ENCODE measurements at places on chromosomes 7 and 10. TPM values are rescaled to one million over a fixed set of nuclear protein-coding genes. Genes with fewer than 3 reads are reported as not detected.

DNAJC1 gene
- 15.6 TPM for total RNA-seq

GSAP gene
- 0.94 TPM for total RNA-seq

RBM33 gene
- 56.5 TPM for total RNA-seq

DNA sequence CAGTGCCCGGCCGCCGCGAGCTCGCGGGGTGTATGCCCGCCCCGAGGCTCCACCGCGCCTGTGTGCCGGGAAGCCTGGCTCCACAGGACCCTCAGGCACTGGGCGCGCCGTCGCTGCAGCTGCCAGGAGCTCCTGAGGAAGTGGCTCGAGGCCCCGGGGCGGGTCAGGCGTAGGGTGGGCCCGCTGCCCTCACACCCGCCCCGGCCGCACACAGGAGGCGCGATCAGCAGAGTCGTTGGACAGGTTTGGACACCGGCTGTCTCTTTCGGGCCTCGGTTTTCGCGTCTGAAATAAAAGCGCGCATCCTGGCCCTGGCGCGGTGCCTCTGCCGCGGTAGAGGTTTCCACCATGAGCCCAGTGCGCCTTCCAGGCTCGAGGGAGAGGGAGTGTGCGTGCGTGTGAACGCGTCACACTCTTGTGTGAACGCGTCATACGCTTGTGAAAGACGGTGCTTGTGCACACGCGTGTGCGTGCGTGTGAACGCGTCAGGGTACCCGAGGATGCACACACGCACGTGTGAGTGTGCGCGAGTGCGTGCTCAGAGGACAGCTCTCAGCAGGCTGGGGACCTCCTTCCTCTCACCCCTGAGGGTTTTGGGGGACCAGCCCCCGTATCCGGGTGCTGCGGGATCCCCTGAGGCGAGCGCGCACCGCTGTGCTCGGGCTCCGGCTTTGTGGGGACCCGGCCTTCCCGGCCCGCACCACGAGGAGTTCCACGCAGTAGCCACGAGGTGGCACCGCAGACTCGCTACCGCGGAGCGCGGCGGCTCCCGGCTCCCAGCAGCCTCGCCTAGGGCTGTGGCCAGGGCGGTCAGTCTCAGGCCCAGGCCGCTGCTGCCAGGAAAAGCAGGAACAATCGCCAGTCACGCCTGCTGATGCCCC is 83.8 kb downstream of the BMS1 start:
- H3K4me1 ChIP-seq = peaks cover 2% of the 10 kb centered on the region
- H3K4me3 ChIP-seq = peak overlapping the region; percentile 19
- no peaks in the 10 kb centered on the region for H3K36me3 ChIP-seq

DNA sequence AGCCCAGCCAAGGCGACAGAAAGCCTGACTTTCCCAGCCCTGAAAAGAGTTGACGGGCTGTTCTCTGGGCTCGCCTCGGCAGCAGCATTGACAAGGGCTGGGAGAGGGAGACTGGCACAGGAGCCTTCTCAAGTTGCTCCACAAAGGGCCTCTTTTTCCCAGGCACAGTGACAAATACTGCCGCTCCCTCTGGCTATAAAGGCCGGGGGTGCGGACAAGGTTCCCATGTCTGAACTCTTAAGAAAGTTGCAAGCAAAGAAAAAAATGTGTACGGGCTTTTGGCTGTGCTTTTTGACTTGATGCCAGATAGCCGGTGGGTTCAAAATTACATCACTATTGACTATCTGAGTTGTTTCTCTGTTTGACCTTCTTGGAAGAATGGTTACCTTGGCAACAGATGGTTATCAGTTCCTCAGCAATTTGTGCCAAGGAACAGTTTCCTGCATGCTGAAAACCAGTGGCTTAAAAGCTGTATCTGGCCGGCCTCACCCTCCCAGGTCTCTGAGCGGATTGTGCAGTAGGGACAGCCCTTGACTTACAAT is 115.9 kb upstream of the EEPD1 start:
- no peak overlapping the region for H3K27ac ChIP-seq
- H3K4me3 ChIP-seq = no peak overlapping the region
- peaks cover 3% of the 10 kb centered on the region for H3K4me1 ChIP-seq
- no peak for DNase-seq
- H3K36me3 ChIP-seq = no peaks in the 10 kb centered on the region
- H3K27me3 ChIP-seq = no peaks in the 10 kb centered on the region

- no peak overlapping the region for H3K27ac ChIP-seq
- peak; percentile 56 for DNase-seq
- no peak overlapping the region for H3K4me3 ChIP-seq
- H3K36me3 ChIP-seq = no peaks in the 10 kb centered on the region
- H3K4me1 ChIP-seq = no peaks in the 10 kb centered on the region
- no peaks in the 10 kb centered on the region for H3K27me3 ChIP-seq
Measured at GRCh38 chr7:3482147-3482921, 181.3 kb downstream of the SDK1 start.

IDI2 gene
- total RNA-seq = not detected

DNA sequence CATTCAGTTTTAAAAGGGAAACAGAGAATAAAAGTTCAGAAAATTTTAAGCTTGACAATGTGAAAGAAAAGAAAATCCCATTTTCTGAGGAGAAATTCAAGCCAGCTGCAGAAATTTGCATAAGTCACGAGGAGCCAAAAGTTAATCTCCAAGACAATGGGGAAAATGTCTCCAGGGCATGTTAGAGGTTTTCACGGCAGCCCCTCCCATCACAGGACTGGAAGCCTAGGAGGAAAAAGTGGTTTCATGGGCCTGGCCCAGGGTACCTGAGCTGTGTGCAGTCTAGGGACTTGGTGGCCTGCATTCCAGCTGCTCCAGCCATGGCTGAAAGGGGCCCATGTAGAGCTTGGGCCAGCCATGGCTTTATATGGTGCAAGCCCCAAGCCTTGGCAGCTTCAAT is 59.6 kb upstream of the NXPH1 start:
- H3K4me1 ChIP-seq = peaks cover 1% of the 10 kb centered on the region
- no peaks in the 10 kb centered on the region for H3K27me3 ChIP-seq
- no peak overlapping the region for H3K4me3 ChIP-seq

DNA sequence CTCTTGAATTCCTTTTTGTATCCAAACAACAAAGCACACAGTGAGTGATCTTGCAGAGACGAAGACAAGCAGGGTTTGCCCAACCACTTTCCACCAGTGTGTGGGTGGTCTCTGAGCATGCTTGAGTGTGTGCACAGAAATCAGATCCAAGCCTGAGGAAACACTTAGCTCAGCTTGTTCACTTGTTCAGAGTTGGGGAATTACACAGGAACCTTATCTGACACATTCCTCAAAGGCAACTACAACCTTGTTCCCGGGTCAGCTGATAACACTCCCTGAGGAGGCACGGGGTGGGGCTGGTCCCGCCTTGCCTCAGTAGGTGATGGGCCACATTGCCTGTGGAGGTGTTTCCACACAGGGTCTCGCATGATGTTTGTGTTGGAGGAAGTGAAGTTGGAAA is 216.9 kb downstream of the DYNC1I1 start:
- H3K27ac ChIP-seq = no peak overlapping the region
- no peak for DNase-seq
- H3K4me1 ChIP-seq = no peaks in the 10 kb centered on the region
- no peak overlapping the region for H3K4me3 ChIP-seq
- no peaks in the 10 kb centered on the region for H3K36me3 ChIP-seq

DNA sequence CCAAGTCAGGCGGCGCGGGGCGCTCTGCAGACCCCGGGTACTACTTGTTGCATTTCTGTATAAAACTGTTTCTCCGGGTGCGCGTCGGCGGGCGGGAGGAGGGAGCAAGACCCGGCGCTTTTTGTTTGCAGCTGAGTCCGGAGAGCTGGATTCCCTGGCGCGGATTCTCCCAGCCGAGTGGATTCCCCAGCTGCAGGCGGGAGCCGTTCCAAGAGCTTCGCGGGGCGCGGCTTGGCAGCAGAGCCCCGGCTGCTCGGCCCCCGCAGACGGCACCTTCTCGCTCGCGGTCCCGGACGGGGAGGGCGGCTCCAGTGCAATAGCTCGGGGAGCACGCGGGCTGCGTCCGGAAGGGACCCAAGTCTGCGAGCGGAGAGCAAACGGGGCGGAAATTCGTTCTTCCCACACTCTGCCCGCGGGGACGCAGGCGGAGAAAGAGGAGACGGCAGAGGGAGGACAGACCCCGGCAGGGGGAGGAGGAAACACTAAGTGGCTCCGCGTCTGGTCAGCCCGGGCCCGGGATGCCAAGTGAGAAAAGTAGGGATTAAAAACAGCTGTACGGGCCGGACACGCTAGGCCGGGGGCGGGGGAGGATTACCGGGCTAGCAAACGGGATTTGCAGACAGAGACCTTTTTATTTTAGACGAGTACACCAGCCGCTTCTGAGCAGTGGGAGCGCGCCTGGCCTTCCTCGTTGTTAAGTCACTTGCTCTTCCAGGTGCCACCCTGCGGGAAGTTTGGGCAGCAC is at the start of gene TRIL:
Gene TRIL, minus strand, starts transcription at position 96 of the 745 bp plus-strand sequence. CDS start 284 bp downstream, outside the sequence.
- H3K27ac ChIP-seq = no peak within 1 kb of the TSS
- no peaks in the 10 kb centered on the region for H3K36me3 ChIP-seq
- DNase-seq = no peak
- peak within 1 kb of the TSS; percentile 74 for H3K4me3 ChIP-seq
- H3K27me3 ChIP-seq = peaks cover 11% of the 10 kb centered on the region
- peaks cover 6% of the 10 kb centered on the region for H3K4me1 ChIP-seq

DNA sequence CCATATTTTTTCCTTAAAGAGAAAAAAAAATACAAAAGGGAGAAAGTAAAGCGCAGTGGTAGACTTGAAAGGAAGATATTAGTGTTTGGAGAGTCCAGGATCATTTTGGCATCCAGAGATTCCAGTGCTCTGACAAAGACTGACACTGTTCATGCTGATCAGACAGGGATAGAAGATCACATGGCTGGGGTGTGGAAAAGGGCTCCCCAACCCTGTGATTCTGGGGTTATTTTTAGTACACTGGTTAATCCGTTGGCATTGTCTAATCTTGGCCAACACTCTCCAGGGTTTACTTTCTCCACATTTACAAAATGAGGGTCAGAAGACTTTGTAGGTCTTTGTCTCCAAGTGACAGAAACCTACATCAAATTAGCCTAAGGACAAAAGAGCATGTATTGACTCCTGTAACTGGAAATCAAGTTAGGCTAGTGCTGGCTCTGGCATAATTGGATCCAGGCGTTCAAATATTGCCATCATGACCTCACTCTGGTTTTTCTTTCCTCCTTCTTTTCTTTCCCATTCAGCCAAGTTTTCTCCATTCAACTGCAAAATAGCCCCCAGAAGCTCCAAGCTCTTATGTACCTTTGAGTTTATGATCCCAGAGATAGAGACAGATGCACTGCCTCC is 181.6 kb downstream of the PHTF2 start:
- no peak overlapping the region for H3K4me3 ChIP-seq
- H3K27me3 ChIP-seq = no peaks in the 10 kb centered on the region
- no peaks in the 10 kb centered on the region for H3K4me1 ChIP-seq
- no peaks in the 10 kb centered on the region for H3K36me3 ChIP-seq
- H3K27ac ChIP-seq = no peak overlapping the region

IFIT1B gene
- not detected for total RNA-seq

DNA sequence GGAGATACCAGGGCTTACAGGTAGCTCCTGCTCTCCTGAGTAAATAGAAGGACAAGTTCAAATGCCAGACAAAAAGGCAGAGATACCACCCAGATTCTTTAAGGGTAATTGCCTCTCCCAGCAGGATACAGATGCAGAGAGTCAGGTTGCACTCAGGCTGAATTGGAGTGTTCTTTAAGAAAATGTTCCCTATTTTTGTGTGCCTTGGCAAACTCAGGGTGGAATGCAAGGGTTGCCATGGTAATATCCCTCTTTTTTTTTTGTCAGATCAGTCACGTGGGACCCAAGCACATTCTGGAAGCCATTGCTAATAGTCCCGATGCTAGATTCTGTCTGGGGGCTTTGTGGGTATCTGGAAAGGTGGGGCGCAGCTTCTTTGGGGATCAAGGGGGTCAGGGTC is 628.0 kb downstream of the CALN1 start:
- DNase-seq = no peak
- H3K4me1 ChIP-seq = peaks cover 2% of the 10 kb centered on the region
- no peaks in the 10 kb centered on the region for H3K27me3 ChIP-seq
- H3K36me3 ChIP-seq = peaks cover 9% of the 10 kb centered on the region
- no peak overlapping the region for H3K27ac ChIP-seq
- no peak overlapping the region for H3K4me3 ChIP-seq

DNA sequence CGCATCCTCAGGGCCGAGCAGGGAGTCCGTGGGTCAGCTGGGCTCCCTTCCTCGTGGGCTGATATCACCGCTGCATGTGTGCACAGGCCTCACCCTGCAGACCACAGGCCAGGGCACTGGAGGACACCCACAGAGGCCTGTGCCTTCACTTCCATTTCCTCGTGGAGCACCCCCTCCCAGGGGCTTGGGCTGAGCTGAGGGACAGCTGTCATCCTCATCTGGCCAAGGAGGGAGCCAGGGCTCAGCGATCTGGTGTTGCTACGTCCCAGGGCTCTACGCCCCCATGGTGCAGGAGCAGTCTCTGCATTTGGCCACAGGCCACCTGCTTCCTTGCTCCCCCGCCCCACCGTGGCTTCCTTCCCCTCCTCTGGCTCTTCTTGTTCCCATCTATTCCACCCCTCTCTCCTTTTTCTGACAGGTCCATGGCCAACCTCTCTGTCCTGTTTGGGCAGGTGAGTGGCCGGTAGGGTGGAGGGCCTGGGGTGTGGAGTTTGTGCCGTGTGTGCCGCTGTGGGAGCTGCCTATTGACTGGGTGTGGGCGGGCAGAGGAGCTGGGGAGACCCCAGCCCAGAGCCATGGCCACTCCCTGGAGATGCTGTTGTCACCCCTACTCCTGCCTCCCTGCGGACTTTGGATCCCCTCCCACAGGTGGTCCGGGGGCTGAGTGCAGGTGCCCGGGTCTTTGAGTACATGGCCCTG is 8.3 kb upstream of the ASIC3 start:
- H3K27ac ChIP-seq = no peak overlapping the region
- H3K4me3 ChIP-seq = no peak overlapping the region
- no peak for DNase-seq

DNA sequence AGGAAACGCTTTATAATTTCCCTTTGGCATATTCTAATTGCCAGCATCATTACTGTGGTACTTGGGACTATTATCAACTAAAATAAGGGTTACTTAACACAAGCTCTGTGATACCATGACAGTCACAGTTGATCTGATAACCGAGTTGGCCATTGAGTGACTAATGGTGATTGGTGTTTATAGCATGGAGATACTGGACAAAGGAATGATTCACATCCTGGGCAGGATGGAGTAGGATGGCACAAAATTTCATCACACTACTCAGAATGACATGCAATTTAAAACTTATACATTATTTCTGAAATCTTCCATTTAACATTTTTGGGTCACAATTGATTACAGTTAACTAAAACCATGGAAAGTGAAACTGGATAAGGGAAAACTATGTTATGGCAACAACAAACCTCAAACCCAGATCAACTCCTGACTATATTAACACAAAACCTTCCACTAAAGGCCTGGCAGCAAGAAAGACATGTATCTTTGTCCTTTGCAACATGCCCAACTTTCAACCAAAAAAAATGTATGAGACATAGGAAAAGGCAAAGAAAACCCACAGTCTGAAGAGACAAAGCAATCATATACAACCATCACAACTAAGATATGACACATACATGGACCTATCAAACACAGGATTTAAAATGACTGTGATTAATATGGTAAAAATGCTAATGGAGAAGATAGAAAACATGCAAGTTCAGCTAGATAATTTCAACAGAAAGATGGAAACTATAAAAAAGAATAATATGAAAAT is 208.5 kb upstream of the NRP1 start:
- H3K36me3 ChIP-seq = no peaks in the 10 kb centered on the region
- no peak overlapping the region for H3K27ac ChIP-seq
- H3K27me3 ChIP-seq = no peaks in the 10 kb centered on the region
- no peaks in the 10 kb centered on the region for H3K4me1 ChIP-seq
- H3K4me3 ChIP-seq = no peak overlapping the region

CCDC71L gene
- 16.7 TPM for total RNA-seq
